ENCODE measurements at places on chromosomes 2 and 18. TPM values are rescaled to one million over a fixed set of nuclear protein-coding genes. Genes with fewer than 3 reads are reported as not detected.

DNA sequence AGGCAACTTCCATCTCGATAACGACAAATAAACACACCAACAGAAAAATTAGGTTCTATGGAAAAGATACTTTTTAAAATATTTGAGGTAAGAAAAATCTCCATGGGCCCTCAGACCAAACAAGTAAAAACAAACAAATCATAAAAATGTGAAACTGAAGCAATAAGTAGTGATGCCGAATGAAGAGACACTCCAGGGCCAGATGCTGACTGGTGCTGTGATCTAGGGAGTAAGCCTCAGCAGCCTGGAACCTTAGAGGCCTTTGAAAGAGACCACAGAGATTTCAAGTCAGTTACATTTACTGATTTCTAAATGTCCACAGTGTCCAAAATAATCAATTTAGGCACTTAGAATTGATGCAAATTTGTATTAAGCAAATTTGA is 1144.7 kb downstream of the CNTNAP5 start:
- no peaks in the 10 kb centered on the region for H3K36me3 ChIP-seq
- DNase-seq, result no peak
- H3K27ac ChIP-seq, result no peak overlapping the region
- H3K27me3 ChIP-seq, result no peaks in the 10 kb centered on the region

- H3K4me3 ChIP-seq, result no peak overlapping the region
- H3K36me3 ChIP-seq, result no peaks in the 10 kb centered on the region
Observed at GRCh38 chr18:51342815-51343214, 145.3 kb upstream of the MEX3C start.

- no peaks in the 10 kb centered on the region for H3K36me3 ChIP-seq
- no peak overlapping the region for H3K4me3 ChIP-seq
- H3K27ac ChIP-seq, result no peak overlapping the region
- DNase-seq, result peak; percentile 39
- H3K4me1 ChIP-seq, result no peaks in the 10 kb centered on the region
Observed at GRCh38 chr2:60565472-60565871, 12.0 kb upstream of the BCL11A start.

Gene KCNG2
- total RNA-seq, result not detected

Gene MEP1B
- total RNA-seq, result 32.4 TPM

Gene CRACDL
- total RNA-seq, result 17.9 TPM

Gene UGT1A3
- total RNA-seq, result 2.6 TPM

Data from transverse colon (tissue), 4 donors.